ENCODE measurements at places on chromosomes 7 and 10.

GRCh38 chr7:44150466-44150832, 9.3 kb upstream of the MYL7 start:
- no peak for DNase-seq

DNA sequence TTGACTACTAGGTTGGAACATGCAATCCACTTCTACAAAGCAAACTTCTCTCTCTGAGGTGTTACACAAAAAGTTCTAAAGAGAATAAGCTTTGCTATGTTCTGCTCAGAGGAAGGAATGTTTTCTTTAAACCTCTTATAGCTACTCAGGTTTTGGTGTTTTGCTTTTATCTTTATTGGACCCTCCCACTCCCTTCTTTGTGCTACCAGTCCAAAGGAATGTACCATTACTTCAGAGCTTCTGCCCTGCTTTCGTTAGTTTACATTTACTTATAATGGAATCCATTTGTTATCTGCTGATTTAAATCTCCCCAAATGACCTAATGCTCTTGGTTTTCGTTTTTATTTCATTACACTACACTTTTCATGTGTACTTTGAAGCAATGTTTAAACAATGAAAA, 154.9 kb downstream of the ATE1 start:
- DNase-seq: no peak

DNA sequence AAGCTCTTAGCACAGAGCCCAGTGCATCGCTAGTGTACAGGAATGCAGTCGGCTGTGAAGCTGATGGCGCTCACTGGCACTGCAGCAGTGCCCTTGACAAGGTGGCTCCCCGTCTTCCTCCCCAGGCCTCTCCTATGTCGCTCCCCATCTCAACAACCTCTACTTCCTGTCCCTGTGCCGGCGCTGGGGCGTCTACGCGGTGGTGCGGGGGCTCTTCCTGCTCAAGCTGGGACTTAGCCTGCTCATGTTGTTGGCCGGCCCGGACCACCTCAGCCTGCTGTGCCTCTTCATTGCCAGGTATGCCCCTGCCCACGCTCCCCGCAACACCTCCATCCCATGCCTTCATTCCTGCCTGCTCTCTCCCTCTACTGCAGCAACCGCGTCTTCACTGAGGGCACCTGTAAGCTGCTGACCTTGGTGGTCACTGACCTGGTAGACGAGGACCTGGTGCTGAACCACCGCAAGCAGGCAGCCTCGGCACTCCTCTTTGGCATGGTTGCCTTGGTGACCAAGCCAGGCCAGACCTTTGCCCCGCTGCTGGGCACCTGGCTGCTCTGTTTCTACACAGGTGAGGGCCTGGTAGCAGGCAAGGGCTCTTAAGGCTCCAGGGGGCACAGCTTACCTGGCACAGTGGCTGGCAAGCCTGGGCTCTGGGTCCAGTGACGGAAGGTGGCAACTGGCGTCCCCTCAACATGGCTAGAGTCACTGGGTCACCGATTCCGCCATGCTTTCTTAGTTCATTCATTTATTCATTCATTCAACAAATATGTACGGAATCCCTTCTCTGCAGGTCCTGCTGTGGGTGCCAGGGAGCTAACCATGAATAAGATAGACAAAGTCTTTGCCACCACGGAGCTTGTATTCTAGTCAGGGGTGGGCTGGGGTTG, 22.3 kb upstream of the C10orf95 start:
- DNase-seq: no peak

DNA sequence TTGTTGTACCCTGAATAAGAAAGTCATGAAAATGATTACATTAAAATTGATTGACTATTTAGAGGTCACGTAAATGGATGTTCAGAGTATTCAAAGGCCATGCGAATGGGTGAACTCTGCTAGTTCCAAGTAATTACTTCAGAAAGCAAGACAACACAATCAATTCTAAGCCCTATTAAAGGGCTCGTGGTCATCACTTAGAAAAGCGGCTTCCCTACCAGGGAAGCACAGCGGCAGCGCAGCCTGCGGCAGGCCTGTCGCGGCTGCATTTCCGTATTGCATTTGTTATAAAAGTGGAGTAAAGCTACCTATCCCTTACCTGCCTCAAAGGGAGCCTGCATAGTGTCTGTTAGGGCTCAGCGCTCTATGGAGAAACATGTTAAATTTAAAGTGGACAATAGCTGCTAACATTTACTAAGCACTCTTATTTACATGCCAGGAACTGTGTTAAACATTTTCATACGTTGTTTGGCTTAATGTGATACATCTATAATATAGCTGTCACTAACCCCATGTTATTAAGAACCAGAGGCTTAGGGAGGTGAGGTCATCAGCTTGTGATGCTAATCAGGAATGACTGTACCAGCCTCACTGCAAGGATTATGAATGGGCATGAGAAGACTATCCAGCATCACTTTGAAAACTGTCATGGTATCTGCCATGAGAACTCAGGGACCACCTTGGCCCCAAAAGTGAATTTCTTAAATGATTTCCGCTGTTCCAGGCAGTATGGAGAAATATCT, 187.5 kb downstream of the CELF2 start:
- DNase-seq: no peak

DNA sequence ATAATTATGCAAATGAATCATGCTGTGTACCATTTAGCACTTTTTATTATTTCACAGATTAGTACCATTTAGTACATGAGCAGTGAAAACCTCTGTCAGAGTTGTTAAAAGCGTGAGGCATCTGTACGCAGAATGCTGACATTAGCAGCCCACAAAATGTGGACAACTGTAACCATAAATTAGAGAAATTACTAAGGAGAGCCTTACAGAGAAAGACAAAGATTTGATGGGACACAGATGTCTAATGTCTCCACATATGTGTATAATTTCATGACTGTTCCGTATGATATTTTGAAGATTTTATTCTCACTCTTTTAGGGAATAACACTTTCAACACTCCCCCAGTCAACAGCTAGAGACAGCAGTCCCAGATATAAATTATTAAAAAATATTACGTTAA, 414.0 kb upstream of the ANKRD30A start:
- DNase-seq: no peak

- no peak for DNase-seq
Observed at GRCh38 chr7:129470411-129470810, 31.9 kb upstream of the SMKR1 start.

DNA sequence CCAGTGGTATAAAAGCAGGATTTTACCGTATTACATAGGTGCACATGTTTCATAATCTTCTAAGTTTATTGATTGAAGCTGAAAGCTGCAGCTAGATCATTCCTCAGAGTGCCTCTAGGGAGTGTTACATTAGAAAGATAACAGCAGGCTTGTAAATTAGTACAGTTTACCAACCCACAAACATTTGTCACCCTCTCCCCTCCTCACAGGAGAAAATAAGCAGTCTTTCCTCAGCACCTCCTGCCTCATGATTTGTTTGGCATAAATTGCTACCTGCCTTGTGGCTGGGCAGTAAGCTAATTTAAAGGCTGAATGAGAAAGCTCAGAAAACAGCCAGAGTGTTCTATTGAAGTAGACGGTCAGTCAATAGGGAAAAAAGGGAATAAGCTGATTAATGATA, 74.2 kb downstream of the NXPH1 start:
- DNase-seq: no peak

DNA sequence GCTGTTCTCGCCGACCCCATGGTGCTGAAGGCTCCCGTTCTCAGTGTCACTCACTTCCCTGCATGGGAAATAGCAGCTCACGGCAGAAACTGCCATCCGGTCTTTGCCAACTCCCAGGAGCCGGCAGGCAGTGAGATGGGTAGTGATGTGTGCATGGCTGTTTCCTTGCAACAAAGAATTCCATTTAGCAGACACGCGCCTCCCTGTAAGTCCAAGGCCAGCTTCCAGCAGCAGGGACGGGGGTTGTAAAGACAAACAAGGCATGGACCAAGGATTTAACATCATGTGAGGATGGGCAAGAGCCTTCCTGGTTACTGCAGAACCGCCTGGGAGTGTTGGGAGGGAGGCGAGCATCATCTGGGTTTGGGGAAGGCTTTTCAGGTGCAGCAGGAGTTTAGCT, 273.1 kb downstream of the GLRX3 start:
- no peak for DNase-seq

DNA sequence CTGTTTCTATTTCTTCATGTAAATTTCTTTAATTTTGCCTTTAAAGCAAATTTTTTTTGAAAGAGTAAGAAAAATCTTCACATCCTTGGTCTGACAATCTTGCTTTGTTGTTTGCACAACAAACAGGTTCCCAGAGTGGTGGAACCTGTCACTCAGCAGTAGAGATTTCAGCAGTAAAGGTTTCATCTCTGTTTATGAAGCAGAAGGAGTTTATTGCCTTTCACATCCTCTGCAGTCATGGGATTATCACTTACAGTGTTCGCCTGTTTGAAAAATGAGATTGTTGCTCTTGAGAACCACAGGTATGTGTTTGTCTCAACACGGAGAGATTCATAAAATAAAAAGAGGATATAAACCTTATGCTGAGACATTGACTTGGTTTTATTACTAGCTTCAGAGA, 342.6 kb downstream of the IPMK start:
- DNase-seq: no peak

DNA sequence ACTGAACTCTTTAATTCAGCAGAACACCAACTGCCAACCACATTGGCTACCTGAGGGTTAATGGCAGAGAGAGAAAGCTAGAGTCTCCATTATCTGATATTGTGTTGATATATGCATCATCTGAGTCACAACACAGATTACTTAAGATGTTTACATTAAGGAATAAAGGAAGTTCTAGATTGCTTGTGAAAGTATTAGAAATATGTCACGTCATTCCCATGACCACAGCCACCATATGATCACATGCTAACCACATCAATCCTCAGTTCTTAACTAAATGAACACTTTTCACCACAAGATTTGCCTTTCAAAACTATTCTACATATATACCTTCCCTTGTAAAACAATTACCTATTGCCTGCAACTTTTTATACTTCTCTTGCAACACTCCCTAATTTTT, 337.9 kb downstream of the FGFR2 start:
- DNase-seq: no peak

- DNase-seq: no peak
Observed at GRCh38 chr7:153452661-153453060, 599.5 kb upstream of the DPP6 start.

DNA sequence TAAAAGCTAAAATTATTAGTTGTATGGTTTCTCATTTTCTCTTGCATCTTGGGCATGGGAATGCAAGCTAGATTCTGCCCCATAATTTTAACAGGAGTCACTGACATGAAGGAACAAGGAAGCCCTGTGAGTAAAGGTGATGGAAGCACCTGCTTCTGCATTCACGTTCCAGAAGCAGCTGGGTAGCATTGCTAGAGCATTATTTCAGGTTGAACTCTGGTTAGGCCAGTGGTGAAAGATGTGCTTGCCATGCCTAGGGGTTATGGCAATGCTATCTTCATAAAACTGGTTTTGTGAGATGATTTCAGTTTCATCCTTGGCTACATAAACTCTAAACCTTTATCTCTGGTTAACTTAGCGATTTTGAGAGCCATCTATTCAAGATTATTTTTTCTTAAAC, 151.4 kb downstream of the TFEC start:
- no peak for DNase-seq

- DNase-seq: no peak
Observed at GRCh38 chr10:127399668-127400067, 149.4 kb upstream of the NPS start.

GRCh38 chr10:84406561-84406960, 78.2 kb downstream of the CCSER2 start:
- no peak for DNase-seq
